DMS153 (cell line): ENCODE measurements at places on chromosomes 5 and 9.

GRCh38 chr9:90515510-90515909 is 127.1 kb downstream of the DIRAS2 start:
- no peak for DNase-seq

DNA sequence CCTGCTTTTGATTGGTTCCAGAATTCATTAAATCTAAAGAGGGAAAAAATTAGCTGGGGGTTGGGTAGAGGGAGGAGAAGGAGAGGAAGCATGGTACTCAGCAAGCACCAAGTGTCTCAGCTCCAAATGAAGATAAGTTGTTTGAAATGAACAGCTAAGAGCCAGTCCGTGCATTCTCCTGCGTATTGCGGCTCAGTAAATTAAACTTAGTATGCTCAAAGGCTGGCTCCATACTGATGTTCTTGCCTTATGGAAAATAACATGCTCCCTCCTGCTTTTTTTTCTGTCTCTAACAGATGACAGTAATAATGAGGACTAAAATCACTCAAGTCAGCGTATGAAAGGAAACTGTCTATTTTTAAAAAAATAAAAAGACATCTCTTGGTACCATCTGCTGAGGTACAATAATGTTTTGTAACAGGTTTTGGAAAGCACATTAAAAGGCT is 161.0 kb downstream of the SPATA31D1 start:
- no peak for DNase-seq

- DNase-seq, result no peak
These were observed 24.0 kb upstream of the ANKRD31 start for GRCh38 chr5:75260708-75261107.

DNA sequence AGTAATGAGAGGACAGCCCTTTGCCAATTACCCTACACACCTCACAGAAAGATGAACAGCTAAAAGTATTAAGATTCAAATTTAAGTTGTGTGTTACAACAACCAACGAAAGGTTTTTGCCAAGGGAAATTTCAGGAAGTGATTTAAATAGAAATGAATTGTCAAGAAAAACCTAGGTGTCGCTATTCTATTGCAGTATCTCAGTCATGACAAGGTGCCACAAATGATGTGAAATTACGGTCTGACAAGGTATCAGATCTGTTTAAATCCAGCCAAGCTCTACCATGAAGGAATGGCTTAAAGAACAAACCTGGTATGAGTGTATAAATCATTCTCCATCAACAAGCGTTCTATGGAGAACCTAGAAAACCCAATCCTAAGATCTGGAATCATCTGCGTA is 189.7 kb downstream of the ATPSCKMT start:
- no peak for DNase-seq

GRCh38 chr9:91211919-91212318 is 149.8 kb downstream of the AUH start:
- no peak for DNase-seq
